T-cell (primary cell): ENCODE measurements at places on chromosomes 13 and 19. TPM values are rescaled to one million over a fixed set of nuclear protein-coding genes. Genes with fewer than 3 reads are reported as not detected.

CLDN10 gene
- total RNA-seq = not detected

TDRD12 gene
- 1.0 TPM for total RNA-seq

FOSB gene
- 749 TPM for total RNA-seq

HS6ST3 gene
- total RNA-seq = not detected

GRCh38 chr19:17112700-17113099 is 37.1 kb downstream of the MYO9B start:
- no peak for DNase-seq

DNA sequence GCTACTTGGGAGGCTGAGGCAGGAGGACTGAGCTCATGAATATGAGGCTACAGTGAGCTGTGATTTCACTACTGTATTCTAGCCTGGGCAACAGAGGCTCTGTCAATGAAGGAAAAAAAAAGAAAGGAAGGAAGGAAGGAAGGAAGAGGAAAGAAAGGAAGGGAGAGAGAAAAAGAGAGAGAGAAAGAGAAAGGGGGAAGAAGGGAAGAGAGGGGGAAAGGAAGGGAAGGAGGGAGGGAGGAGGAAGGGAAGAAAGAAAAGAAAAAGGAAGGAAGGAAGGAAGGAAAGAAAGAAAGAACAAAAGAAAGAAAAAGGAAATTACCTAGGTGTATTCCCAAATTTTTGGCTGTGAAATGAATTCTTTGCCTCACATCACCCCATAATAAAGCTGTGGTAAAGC is 7.2 kb upstream of the RFX2 start:
- no peak for DNase-seq

DNA sequence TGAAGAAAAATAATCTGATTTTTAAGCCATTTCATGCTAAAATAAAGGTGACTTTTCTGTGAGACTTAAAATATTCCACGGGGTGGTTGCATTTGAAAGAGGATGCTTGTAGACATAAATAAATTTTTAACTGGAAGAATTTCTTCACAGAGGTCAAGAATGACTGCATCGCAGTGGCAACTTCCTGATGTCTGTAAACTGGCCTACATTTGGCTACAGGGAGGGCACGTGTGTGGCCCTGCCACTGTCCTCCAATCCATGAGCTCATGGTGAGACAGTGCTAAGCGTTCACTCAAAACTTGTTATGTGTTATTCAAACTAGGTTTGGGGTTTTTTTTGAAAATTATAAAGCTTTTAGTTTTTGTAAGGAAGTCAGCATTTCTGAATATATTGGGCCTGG is 1089.3 kb downstream of the EFNB2 start:
- DNase-seq = no peak
